Immature natural killer cell (primary cell): ENCODE measurements at places on chromosomes 7 and 10. TPM values are rescaled to one million over a fixed set of nuclear protein-coding genes. Genes with fewer than 3 reads are reported as not detected.

GRCh38 chr7:141698247-141699015, 3.5 kb downstream of the DENND11 start:
- no peak for DNase-seq

- no peak for DNase-seq
These were observed 3.2 kb downstream of the FIS1 start for GRCh38 chr7:101241443-101242349.

DNA sequence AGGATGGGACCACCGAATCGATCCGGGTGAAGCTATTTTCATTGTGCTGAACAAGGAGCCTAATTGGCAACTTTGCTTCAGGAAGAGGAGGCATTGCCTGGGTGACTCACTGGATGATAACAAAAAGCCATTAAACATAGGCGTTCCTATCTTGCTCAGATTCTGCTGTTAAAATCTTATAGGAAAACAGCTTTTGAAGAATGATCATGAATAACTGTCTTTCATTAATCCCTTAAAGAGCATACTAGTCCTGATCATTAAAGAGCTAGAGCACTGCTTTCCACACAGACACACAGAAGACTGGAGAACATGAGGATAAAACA, 174.2 kb upstream of the IMMP2L start:
- no peak for DNase-seq

DNA sequence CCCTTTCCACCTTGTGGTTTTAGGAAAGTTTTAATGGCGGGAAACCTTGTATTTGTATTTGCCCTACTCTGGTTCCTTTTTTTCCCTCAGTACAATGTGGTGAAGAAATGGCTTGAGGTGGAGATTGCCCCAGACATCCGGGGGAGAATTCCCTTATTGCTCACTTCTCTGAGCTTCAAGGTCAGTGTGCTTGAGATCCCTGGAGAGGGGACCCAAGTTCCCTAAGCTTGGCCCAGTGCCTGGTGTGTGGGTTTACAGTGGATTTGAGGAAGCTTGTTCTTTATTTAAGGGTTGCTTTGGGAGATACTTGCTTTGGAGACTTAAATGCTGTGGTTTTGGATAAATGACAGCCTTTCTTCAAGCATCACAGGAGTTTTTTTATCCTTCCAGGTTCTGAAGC, 18.3 kb downstream of the CALHM2 start:
- no peak for DNase-seq

DNA sequence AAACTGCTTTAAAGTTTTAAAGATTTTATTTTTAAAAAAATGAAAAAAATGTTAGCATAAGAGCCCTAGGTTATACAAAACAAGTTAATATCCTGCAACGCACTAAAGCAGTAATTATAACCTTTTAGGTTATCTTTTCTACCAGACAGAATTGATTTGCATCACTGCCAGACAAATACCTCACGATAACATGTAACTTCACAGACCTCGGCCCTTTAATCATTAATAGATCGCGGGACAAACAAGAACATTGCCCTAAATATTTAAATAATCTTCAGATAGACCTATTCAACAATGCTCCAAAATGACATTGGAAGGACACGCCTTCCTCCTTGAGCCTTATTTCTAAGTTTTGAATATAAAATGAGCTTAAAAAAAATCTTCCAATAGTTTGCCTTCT, 23.8 kb upstream of the C7orf33 start:
- DNase-seq, result no peak

GRCh38 chr7:135573541-135573940, 15.8 kb downstream of the NUP205 start:
- DNase-seq, result no peak

Gene MGMT
- 37.5 TPM for polyA plus RNA-seq

Gene NPFFR1
- polyA plus RNA-seq, result not detected

Gene C10orf71
- polyA plus RNA-seq, result not detected
